NCI-H187 (cell line): ENCODE measurements at places on chromosomes 5 and 9.

GRCh38 chr9:123093141-123093540, 59.7 kb downstream of the GPR21 start:
- DNase-seq: no peak

GRCh38 chr5:74288448-74289108, 351.9 kb downstream of the ENC1 start:
- no peak for DNase-seq

- no peak for DNase-seq
These were observed 184.2 kb downstream of the EFNA5 start for GRCh38 chr5:107486489-107486888.

- DNase-seq: no peak
These were observed 39.6 kb upstream of the SH3PXD2B start for GRCh38 chr5:172493906-172494305.

GRCh38 chr5:63081402-63081801, 502.8 kb downstream of the LRRC70 start:
- no peak for DNase-seq

GRCh38 chr9:114122136-114123027, 23.3 kb upstream of the KIF12 start:
- DNase-seq: no peak

- DNase-seq: no peak
These were observed 114.5 kb downstream of the FGF1 start for GRCh38 chr5:142571371-142571770.

DNA sequence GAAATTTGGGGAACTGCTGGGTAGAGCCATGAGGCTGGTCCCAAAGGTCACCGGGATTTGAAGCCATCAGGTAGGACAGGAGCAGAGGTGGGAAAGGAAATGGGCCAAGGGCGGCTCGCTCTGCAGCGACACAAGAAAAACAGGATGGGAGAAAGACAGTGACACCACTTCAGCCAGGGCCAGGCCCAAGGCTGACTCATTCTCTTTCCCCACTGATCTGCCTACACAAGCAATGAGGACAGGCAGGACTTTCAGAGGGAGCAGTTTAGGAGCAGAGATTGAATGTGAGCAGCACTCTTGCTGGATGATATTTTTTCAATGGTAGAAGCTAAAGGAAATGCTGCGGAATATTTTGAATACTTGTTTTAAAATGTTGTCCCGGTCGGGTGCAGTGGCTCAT, 3.5 kb downstream of the RUFY1 start:
- DNase-seq: no peak

DNA sequence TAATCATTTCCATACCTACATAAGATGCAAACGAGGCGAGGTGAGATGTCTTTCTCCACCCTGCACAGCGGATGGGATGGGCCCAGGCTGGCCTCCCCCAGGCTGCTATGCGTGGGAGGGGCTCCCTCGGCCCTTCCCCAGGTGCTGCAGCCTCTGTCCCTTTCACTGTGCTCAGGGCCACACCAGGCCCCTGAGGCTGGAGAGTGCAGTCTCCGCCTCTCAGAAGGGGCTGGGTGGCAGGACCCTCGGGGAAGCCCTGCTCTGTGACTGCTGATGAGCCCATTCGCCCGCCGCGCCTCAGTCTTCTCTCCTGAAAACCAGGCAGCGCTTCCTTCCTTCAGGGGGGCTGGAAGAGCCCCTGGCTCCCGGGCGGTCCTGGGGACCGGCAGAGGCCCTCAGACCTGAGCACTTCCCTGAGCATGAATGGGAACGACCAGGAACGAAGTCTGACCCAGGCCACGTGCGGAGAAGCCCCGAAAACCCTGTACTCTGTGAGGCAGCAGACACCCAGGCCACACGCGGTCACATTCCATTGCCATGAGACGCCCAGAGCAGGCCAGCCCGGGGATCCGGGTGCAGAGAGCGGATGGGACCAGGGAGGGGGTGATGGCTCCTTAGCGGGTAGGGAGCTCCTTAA, 21.9 kb upstream of the NOTCH1 start:
- DNase-seq: no peak
